ENCODE measurements at places on chromosomes 7 and 10.

DNA sequence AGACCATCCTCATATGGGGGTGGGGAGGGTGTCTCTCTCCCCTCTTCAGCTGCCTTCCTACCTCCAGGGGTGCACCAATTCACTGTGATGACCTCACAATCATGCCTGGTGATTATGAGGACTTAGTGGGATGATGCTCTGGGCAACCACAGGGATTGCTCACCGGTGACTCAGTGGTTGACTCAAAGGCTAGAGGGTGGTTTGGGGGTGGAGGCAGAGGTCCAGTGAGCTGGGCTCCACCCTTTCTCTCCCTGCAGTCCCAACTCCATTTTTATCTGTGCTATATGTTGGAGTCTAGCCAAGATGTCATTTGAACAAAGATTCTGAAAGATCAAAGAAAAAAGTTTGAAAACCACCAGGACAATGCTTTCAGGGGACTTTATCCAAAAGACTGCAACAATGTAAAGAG lies 286.9 kb downstream of the KCNMA1 start:
- no peak for DNase-seq

DNA sequence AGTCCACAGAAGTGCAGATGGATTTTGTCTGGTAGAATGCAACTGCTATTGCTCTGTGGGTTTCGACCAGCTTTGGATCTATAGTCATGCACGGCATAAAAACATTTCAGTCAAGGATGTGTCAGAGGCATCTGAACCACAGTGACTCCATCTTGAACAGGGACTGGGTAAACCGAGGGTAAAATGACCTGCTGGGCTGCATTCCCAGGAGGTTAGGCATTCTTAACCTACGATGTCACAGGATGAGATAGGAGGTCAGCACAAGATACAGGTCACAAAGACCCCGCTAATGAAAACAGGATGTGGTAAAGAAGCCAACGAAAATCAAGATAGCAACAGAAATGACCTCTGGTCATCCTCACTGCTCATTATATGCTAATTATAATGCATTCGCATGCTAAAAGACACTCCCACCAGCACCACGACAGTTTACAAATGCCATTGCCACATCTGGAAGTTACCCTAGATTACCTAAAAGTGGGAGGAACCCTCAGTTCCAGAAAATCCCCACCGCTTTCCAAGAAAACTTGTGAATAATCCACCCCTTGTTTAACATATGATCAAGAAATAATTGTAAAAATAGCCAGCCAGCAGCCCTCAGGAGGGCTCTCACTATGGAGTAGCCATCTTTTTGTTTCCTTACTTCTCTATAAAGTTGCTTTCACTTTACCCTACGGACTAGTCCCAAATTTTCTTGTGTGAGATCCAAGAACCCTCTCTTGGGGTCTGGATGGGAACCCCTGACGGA lies 50.7 kb upstream of the CPXM2 start:
- no peak for DNase-seq

GRCh38 chr7:6385110-6385781 lies 62.5 kb downstream of the DAGLB start:
- DNase-seq: no peak

DNA sequence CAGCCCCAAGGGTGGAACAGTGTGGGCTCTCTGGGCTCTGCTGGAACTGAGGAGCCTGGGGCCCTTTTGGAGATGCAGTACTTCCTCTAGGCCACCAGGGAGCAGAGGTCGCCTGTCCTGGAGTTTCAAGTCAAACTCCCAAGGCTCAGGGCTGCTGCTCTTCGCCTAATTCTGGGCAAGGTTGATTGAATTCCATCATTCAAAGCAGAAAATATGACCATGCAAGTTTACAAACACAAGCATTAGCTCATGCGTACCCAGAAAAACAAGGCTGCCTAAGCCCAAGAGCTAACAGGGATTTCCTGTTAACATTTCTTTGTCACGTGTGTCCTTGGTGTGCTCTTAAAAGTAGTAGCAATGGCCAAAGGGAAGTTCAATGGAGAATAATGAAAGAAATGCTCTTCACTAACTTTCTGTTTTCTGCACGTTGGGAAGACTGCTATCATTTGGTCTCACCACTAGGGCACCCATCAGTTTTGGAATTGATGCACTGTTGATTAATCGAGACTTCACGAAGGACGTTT lies 20.1 kb downstream of the LDB3 start:
- DNase-seq: peak; percentile 36

DNA sequence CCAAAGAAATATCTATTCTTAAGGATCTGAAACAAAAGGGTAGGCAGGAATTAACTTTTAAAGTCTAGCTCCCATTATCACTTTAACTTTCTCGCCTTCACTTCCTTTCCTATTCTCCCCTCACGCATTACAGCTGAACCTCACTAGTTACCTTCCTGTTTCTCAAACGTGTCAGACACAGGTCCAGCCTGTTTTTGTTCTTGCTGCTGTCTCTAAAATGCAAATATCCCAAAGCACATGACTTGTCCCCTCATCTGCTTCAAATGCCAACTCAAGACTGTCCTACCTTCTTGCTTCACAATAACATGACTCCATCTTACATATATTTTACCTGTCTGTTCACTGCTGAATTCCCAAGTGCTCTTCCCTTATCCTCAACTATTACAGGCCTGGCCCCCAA lies 17.6 kb downstream of the ZDHHC6 start:
- no peak for DNase-seq

GRCh38 chr10:6204063-6204340 lies 1.3 kb downstream of the PFKFB3 start:
- DNase-seq: peak; percentile 24

GRCh38 chr10:96587264-96588059 lies 650 bp upstream of the TM9SF3 start:
- no peak for DNase-seq

Data from effector memory CD8-positive, alpha-beta T cell (primary cell).